Anterior cingulate cortex (tissue), 58 donors: ENCODE measurements at places on chromosomes 7 and 10.

DNA sequence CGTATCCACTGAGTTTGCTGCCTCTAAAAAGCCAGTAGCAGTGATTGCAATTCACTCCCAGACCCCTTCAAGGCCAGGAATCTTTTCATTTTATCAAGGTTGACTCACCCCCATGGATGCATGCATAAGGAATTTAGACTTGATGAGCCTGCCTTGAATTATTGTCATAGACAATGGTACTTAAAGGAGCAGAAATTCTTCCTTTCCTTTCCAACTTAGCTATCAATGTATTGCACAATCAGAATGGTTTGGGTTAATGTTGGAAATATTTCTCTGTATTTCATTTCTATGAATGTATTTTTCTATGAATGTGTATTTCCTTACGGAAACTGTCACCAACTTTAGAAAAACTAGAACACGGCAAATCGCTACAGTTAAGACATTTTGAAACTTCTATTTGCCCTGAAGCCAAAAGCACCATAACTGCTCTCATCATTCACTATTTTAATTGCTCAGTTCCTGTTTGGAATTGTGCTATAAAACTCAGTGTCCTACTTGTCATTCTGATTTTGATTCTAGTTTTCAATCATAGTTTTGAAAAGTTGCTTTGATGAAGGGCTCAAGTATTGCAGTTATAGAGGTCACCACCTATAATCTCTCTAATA, 355.7 kb upstream of the AKR1E2 start:
- DNase-seq, result no peak

GRCh38 chr7:144006029-144006691, 6.0 kb downstream of the OR6B1 start:
- no peak for DNase-seq

- DNase-seq, result no peak
Measured at GRCh38 chr10:112213836-112214235, 30.3 kb upstream of the GPAM start.

DNA sequence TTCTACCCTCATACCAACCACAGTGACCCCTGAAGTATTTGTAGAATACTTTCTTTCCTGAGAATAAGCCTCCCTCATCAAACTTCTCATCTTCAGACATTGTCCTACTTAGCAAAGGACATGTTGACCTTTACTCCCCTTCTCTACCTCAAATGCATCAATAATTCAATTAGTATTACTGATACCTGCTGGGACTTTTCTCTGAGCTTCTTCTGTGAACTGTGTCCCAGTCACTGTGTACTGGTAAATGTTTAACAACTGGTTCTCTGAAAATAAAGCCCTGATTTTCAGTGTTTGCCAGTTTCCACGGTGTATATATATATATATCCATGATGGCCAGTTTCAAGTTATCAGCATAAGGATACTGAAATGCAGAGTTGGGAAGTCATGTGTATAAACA, 12.2 kb downstream of the PANK1 start:
- no peak for DNase-seq

DNA sequence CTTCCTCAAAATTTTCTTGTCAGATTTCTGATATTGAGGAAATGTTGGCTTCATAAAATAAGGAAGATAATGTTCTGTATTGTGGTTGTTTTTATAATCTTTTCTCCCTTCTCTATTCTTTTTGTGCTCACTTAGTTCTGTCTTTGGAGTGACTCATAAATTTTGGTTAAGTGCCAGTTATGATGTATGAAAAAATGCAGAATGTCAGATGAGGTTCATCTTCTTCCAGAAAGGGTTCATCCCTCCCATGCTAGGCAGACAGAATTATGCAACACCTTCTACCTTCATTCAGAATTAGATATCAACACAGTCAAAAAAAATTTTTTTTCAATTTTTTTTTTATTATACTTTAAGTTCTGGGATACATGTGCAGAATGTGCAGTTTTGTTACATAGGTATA, 36.6 kb upstream of the CYP2C19 start:
- DNase-seq, result no peak

DNA sequence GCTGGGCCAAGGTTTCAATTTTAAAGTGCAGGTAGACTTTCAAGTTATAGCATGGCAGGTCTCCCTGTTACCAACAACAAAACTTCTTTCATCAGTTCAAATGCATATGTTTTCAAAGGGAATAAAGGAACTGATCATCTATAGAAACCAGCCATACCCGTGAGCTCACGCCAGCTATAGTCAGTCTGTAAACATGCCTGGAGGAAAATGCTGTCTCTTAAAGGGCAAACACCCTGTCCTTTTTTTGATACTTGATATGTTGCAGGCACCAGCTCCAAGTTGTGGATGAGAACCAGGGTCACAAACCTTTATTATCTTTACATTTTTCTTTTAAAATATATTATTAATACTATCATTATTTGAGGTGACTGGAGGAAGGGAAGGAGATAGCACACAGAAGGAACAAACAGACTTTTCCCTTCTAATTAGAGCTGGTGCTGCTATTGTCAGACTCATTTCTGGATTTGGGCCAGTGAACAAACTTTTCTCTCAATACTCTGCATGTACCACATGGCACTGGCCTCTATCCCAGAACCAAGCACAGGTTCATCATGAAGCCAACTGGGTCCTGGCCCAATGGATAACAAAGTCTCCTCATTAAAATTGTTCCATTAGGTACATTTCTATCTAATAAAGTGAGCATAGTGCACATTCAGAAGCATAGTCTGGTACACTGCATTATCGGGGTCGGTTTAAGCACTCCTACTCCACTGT, 1102.4 kb downstream of the SORCS3 start:
- peak; percentile 47 for DNase-seq

DNA sequence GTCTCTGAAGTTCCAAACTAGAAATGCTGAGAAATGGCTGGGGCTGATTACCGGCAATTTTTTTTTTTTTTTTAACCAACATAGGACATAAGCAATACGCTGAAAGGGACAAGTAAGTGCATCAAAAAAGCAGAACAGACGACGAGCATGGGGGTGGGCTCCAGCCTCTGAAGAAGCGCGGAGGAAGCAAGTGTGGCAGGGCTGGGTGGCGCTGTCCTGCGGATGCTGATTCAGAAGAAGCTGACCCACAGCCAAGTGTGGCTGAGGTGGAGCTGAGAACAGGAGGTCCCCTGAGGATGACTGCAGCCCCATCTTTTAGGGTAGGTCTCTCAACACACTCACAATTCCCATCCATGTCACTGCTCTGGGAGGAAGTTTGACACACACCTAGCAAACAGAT, 65.6 kb downstream of the CTBP2 start:
- DNase-seq, result no peak

GRCh38 chr7:28155964-28156363, 24.6 kb downstream of the JAZF1 start:
- DNase-seq, result no peak

DNA sequence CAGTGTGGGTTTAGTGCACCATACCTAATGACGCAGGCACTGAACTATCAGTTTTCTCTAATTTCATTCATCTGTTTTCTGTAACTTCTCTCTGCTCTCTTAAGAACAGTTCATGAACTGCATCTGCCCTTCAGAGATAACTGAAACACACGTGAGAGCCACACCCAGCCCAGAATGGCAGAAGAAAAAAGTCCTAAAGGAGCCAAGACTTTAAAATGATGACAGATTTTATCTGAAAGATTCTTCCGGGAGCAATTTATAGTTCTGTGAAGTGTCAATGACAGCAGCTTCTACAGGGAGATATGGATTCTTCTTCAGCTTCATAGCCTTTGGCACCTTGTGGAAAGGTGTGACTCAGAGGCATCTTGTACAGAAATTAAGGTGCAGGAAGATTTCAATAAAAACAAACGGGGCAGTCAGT, 211.5 kb upstream of the SLC26A5 start:
- DNase-seq, result no peak

GRCh38 chr7:153518201-153518984, 533.8 kb upstream of the DPP6 start:
- no peak for DNase-seq

- DNase-seq, result no peak
Measured at GRCh38 chr7:26457696-26458327, 166.2 kb downstream of the SNX10 start.
